ENCODE measurements at places on chromosomes 4 and X. TPM values are rescaled to one million over a fixed set of nuclear protein-coding genes. Genes with fewer than 3 reads are reported as not detected.

GRCh38 chr4:181569553-181569952 lies 673.6 kb upstream of the TENM3 start:
- no peak for DNase-seq

- no peak for DNase-seq
Measured at GRCh38 chrX:39460499-39460898, 637.3 kb downstream of the BCOR start.

- no peak for DNase-seq
Measured at GRCh38 chr4:141501931-141502330, 134.5 kb upstream of the IL15 start.

GRCh38 chrX:41108007-41108406 lies 22.8 kb downstream of the USP9X start:
- no peak for DNase-seq

- no peak for DNase-seq
Measured at GRCh38 chr4:183347566-183347965, 25.3 kb upstream of the CLDN24 start.

DNA sequence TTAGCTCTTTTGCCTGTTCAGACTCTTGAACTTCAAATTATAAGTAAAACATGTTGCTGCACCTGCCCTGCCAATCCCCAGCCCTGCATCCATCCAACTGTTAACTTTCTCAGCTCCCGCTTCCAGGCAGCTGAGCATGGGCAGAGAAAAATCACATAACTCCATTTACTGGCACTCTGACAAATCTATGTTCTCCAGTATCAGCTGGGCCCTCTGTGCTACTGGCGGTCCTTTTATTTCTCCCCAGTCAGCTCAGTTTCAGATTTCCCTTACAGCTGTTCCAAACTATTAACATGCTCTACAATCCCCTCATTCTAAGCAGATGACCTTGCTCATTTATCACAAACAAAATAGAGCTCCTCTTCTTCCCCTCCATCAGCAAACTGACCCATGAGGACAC lies 240.4 kb upstream of the TET2 start:
- no peak for DNase-seq

GRCh38 chr4:92183825-92184224 lies 119.9 kb upstream of the GRID2 start:
- no peak for DNase-seq

- no peak for DNase-seq
Measured at GRCh38 chr4:146032234-146032860, 93.7 kb upstream of the ZNF827 start.

- DNase-seq = no peak
Measured at GRCh38 chr4:136768925-136769275, 763.4 kb downstream of the PCDH18 start.

DNA sequence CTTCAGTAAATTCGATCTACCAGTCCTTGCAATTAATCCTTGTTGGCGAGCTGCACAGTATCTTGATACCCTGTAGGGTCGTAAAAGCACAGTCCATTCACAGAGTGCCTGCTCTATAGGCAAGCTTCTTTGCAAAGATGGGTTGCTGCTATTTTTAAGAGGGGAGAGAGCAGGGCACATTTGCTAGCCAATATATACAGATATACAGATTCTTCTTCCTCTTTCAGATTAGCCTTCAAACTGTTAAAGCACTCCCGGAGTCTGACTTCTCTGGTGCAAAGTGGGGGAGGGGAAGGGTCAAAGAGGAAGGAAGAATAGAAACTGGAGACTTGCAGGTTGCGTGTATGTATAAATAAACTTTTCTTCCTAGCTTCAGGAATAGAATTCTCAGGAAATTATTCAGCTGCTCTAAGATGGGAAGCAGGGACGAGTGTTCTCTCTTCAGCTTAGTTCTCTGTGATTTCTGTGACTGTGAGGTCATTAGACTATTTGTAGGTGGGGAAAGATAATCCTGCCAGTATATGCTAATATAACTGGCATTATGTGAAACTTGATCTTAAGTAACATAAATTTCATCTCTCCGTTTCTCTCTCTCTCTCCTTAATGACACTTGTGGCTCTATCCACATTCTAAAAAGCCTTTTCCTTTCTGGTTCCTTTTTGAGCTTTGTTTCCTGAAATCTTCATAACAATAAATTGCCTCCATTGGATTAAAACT lies at the start of gene CYSLTR1:
TSS of gene CYSLTR1 (minus strand) at position 242 of the 717 bp plus-strand sequence. CDS start 53,865 bp downstream, outside the sequence.
- DNase-seq = no peak

GRCh38 chr4:122662701-122663100 lies 41.8 kb upstream of the IL21 start:
- DNase-seq = no peak

DNA sequence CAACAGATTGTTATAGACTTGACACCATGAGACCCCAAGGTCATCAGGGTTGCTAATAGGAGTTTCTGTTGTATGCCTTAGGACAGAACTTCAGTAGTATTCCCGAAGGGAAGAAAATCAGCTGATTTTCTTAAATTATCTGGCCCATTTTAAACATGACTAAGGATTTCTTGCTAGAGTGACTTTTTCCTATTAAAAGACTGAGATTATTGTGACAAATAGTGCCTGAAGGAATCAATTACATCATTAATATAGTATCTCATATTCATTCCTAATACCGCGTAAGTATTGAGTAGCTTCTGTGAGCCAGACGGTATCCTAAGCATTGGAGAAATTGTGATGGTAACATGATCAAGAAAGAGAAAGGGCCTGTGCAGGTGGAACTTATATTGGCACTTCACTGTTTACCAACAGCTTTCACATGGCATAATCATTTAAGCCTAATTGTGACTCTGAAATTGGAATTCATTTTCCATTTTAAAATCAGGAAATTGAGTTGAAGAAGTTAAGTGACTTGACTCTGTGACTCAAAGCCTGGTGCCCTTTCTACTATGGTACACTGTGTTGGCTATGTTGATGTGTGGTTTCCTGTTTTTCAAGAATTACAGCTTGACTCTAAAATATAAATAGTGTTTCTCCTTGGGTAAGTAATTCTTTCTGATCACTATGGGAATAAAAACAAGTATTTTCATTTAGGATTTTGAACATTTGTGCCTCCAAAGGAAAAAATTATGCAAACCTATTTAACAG lies 4.1 kb downstream of the AFF1 start:
- no peak for DNase-seq

DNA sequence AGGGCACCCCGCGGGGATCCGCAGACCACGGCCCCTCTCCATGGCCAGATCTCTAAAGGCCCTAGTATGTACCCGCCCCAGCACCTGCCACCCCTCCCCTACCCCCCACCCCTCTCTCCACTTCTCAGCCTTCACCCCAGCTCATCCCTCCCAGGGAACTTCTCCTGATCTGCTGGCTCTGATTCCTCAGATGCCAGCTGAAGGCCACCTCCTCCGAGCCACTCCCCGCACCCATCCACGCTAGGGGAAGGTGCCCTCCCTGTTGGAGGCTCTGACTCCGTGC lies 11.9 kb downstream of the PSAPL1 start:
- no peak for DNase-seq

- DNase-seq = no peak
Measured at GRCh38 chr4:67874986-67875385, 8.8 kb downstream of the TMPRSS11D start.

DNA sequence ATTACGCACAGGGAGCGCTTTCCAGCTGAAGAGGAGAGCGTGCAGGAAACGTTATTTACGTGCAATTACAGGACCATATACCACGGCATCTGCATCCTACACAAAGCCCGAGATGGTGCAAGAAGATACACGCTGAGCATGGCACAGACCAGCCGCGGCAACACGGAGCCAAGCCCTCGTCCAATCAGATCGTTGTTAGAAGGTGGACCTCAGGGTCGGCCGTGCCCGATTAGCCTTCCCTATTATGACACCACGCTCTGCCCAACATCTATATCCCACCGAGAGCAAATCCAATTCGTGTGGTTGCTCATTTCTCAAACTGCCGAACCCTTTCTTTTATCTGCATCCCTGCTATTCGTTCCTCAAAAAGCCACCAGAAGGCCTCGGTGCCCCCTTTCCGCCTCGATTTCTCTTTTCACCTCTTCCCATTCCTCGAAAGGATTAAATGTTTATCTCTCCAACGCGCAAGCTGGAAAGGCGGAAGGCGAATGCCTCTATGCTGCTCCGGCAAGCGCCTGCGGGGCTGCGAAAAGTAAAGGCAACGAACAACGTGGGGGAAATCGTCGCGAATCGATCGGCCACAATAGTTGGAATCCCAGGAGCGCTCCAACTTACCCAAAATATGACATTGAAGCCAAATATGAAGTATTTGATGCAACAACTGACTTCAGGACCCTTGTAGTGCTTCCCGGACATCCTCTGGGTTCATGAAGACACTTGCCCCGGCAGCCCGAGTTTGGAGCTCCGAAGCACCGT lies 702 bp downstream of the TSPAN5 start:
- DNase-seq = no peak

DNA sequence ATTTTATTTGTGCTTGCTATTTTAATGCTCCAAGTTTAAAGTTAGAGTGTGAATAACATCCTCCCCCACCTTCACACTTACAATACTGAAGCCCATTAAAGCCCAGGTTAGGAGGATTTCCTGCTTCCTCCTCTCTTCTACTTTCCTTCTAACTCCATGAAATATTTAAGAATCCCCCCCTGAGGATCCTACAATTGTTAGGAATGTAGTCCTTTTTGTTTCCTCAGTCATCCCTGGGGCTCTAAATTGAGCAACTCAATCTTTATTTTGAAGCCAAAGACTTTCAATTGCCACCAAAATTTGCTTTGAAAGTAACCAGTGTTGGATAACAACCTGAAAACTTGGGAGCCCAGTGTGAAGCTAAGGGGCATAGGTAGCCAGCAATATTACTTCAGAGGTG lies 276.9 kb downstream of the FAM47A start:
- DNase-seq = no peak

GRCh38 chrX:74049126-74049525 lies 254.9 kb upstream of the ZCCHC13 start:
- DNase-seq = no peak

GRCh38 chr4:24774452-24774851 lies 20.9 kb upstream of the SOD3 start:
- DNase-seq = no peak

DNA sequence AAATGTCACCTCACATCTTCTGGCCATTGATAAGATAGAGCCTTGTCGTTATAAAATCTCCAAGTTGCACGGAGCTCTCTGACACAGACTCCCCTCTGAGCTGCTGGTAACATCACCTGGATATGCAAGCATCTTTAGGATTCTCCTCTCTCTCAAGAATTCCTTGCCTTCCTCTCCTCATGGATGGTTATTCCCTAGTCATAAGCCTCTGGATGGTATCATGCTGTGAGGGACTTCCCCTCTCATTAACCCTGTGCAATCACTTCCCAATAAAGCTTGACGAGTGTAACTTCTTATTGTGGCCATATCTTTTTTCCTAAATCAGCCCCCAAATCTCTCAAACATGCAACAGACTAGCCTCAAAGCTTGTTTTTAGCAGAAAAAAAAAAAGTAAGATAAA lies 1057.0 kb upstream of the SLIT2 start:
- DNase-seq = no peak

DNA sequence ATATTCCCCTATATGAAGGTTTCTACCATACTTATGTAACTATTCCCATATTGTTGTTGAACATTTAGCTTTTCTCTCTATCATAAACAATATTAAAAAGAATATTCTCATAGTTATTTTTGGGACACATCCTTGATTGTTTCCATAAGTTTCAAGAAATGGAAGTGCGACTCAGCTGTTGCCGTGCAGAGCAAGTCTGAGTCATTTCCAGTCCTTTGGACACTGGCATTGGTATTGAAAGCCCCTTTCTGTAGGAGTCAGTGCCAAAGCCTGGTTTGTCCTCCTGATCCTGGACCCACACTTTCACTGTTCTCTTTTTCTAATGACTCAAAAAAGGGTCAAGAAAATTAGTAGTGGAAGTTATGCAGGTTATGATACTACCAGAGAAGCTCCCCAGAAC lies 108.3 kb upstream of the DIAPH2 start:
- no peak for DNase-seq

DNA sequence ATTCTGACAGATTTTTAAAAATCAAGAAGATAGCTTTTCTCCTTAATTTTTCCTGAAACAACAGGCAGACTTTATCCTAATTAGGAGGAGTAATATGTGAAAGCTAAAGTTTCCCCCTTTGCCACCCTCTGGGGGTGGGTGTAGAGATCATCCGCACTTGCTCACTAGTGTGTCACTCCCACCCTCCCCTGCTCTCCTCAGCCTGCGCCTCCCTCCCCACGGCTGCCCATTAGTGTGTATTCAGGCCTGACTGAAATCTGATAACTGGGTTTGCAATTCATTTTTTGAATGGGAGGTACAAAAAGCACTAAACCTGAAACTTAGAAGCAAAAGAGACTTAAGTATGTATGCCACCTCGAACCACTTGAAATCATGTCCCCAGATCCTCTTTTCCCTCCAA lies 110.4 kb upstream of the TRIM2 start:
- no peak for DNase-seq

- DNase-seq = no peak
Measured at GRCh38 chr4:89100853-89101252, 10.5 kb upstream of the TIGD2 start.

DNA sequence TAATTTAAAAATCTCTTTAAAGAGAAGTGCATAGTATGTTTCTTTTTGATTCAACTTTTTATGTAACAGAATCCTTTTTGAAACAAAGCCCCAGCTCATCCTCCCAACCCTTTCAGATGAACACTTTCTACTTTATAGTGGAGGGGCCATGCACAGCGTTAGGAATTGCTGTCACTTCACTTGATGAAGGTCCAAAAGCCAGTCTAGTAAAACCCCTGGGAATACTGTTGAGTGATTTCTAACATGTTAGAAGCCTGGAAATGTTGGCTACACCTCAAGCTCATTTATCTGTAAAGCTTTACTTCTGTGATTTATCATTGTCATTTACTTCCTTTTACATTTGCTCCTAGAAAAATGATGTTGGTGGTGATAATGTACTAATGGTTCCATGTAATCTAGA lies 1608.9 kb upstream of the TENM3 start:
- no peak for DNase-seq

GRCh38 chrX:69324851-69325250 lies 159.6 kb upstream of the PJA1 start:
- DNase-seq = no peak

- DNase-seq = no peak
Measured at GRCh38 chrX:43176686-43177085, 398.7 kb upstream of the PPP1R2C start.

The C4orf54 gene
- total RNA-seq = 0.04 TPM

The GPR50 gene
- 0.25 TPM for total RNA-seq

The FMR1NB gene
- total RNA-seq = not detected

The MTNR1A gene
- total RNA-seq = 0.80 TPM

The ADH1A gene
- total RNA-seq = not detected

The FGFRL1 gene
- 35.2 TPM for total RNA-seq

The SSX4B gene
- not detected for total RNA-seq

The SH3RF1 gene
- 20.3 TPM for total RNA-seq

The SMS gene
- total RNA-seq = 176 TPM

The CYLC1 gene
- total RNA-seq = not detected

The RASGEF1B gene
- 7.2 TPM for total RNA-seq

The SLC9B1 gene
- 3.2 TPM for total RNA-seq
